ENCODE measurements at places on chromosomes 3 and 15. TPM values are rescaled to one million over a fixed set of nuclear protein-coding genes. Genes with fewer than 3 reads are reported as not detected.

FRMD4B gene
- total RNA-seq, result 146 TPM

CISH gene
- total RNA-seq, result 0.40 TPM

CYP8B1 gene
- total RNA-seq, result not detected

XIRP1 gene
- total RNA-seq, result not detected

ZNF654 gene
- total RNA-seq, result 35.0 TPM

EPHA6 gene
- not detected for total RNA-seq

ATOSA gene
- total RNA-seq, result 56.4 TPM

PODXL2 gene
- 4.4 TPM for total RNA-seq

CGNL1 gene
- total RNA-seq, result 55.5 TPM

GOLGA6A gene
- total RNA-seq, result not detected

SLCO2A1 gene
- 2.2 TPM for total RNA-seq

CFAP92 gene
- total RNA-seq, result 0.07 TPM

RPP25 gene
- 16.2 TPM for total RNA-seq

Data from thoracic aorta endothelial cell (primary cell).